ENCODE measurements at places on chromosomes 3 and 15. TPM values are rescaled to one million over a fixed set of nuclear protein-coding genes. Genes with fewer than 3 reads are reported as not detected.

DNA sequence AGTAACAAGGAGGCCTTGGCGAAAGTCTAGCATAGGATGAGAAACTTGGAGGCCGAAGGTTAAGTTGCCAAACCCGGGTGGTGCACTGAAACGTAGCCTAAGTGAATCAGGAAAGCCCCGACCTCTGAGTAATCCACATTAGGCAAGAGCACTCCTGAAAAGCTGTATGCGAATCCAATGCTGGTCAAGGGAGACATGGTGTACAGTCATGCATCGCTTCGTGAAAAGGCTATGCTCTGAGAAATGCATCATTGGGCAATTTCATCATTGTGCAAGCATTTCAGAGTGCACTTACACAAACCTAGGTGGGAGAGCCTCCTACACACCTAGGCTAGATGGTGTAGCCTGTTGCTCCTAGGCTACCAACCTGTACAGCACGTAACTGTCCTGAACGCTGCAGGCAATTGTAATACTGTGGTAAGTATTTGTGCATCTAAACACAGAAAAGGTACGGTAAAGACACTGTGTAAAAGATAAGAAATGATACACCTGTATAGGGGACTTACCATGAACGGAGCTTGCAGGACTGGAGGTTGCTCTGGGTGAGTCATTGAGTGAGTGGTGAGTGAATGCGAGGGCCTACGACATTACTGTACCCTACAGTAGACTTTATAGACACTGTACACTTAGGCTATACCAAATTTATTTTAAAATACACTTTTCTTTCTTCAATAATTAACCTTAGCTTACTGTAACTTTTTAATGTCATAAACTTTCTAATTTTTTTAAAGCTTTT, 222.5 kb downstream of the SHQ1 start:
- H3K27me3 ChIP-seq: no peaks in the 10 kb centered on the region
- no peak overlapping the region for H3K4me3 ChIP-seq
- no peak for DNase-seq

DNA sequence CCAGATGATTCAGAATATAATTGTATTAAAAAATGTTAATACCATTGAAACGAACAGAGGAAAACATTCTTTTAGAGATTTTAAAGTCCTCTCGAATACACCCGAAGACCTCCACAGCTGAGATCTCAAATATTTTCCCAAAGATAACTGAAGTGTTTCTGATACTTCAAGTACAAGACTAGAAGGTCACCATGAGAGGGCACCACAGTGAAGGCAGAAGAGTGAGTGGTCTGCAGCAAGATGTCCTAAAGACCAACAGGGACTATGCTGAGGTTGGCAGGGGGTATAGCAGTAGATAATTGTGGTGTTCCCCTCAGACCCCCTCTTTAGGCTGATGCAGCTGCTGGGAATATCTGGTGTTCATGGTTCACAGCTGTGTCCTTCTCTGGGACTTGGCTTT, 156.5 kb downstream of the PDCD6IP start:
- H3K4me1 ChIP-seq: no peaks in the 10 kb centered on the region
- no peak overlapping the region for H3K27ac ChIP-seq
- H3K27me3 ChIP-seq: no peaks in the 10 kb centered on the region
- no peak for DNase-seq

The STRC gene
- total RNA-seq: 0.85 TPM

DNA sequence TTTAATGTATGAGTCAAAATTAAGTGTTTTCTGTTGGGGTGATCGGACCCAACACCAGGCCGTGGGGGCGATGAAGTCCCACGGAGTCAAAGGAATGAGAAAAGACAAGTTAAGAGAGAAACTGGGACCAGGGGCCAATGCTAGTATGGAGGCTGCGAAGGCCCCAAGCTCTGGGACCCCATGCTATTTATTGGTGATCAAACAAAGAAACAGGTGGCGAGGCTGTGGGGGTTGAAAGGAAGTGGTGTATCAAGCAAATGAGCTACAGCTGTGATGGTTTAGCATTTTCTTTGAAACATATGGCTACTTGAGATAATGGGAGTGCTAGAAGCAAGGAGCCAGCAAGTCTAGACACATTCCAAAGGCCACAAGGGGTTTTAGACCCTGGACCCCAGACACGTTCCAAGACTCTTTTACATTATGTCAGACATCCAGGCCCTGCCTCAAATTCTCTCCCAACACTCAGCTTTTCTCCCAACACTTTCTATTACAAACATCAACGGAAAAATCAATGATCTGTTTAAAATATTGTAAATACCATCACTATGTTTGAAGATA, 56.0 kb upstream of the SNRPN start:
- no peak overlapping the region for H3K4me3 ChIP-seq
- H3K27me3 ChIP-seq: no peaks in the 10 kb centered on the region
- H3K36me3 ChIP-seq: no peaks in the 10 kb centered on the region
- no peaks in the 10 kb centered on the region for H3K4me1 ChIP-seq
- H3K27ac ChIP-seq: no peak overlapping the region

DNA sequence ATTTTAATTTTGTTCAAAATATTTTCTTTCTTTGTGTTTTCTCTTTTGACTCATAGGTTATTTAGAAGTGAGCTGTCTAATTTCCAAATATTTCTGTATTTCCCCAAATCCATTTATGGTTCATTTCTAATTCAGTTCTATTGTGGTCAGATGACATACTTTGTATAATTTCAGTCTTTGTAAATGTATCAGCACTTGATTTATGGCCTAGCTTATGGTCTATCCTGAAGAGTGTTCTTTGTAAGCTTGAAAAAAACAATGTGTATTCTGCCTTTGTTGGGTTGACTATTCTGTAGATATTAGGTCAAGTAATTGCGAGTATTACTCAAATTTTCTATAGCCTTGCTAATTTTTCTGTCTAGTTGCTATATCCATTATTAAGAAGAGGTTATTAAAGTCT, 311.2 kb downstream of the OCA2 start:
- H3K4me1 ChIP-seq: no peaks in the 10 kb centered on the region
- H3K27ac ChIP-seq: no peak overlapping the region
- H3K27me3 ChIP-seq: no peaks in the 10 kb centered on the region
- H3K36me3 ChIP-seq: no peaks in the 10 kb centered on the region
- no peak overlapping the region for H3K4me3 ChIP-seq

The TXNRD3 gene
- 4.0 TPM for total RNA-seq

DNA sequence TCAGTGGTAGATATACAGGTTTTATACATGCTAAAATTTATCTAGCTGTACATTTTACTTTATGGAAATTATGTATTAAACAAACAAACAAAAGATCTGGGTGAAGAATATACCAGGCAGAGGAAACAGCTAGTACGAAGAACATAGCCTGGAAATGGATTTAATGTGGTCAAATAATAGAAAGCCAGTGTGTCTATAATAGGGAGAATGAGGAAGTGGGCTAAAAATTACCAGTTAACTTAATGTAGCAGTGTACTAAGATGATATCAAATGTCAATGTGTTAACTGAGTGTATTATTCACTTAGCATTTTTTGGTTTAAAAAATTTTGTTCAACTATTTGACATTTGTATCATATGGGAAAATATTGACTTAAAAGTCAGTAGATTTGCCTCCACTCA, 22.8 kb upstream of the SLC15A2 start:
- no peaks in the 10 kb centered on the region for H3K27me3 ChIP-seq
- H3K4me3 ChIP-seq: no peak overlapping the region
- H3K4me1 ChIP-seq: no peaks in the 10 kb centered on the region
- H3K36me3 ChIP-seq: no peaks in the 10 kb centered on the region
- DNase-seq: no peak
- no peak overlapping the region for H3K27ac ChIP-seq

GRCh38 chr3:53812434-53812833, 33.8 kb downstream of the CHDH start:
- DNase-seq: no peak
- H3K27me3 ChIP-seq: no peaks in the 10 kb centered on the region
- H3K4me1 ChIP-seq: no peaks in the 10 kb centered on the region
- H3K36me3 ChIP-seq: no peaks in the 10 kb centered on the region
- no peak overlapping the region for H3K27ac ChIP-seq

DNA sequence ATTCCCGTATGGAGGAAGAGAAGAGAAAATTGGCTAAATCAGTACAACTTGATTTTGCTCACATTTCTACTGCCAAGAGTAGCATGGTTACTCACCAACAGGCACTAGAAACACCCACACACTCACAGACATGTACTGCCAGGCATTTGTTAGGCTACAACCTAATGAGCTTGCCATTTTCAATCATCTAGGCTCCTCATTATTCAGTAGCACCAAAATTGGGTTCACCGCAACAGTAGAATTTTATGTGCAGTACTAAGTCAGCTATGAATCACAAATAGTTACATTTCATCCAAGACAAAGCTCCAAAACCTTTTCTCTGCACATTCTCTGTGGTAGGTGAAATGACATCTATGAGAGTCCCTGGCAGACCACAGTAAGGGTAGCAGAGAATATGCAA, 15.0 kb upstream of the THUMPD3 start:
- no peaks in the 10 kb centered on the region for H3K27me3 ChIP-seq
- H3K27ac ChIP-seq: no peak overlapping the region
- no peak overlapping the region for H3K4me3 ChIP-seq
- DNase-seq: no peak

The NCBP2 gene
- total RNA-seq: 59.3 TPM

The HCN4 gene
- total RNA-seq: not detected

DNA sequence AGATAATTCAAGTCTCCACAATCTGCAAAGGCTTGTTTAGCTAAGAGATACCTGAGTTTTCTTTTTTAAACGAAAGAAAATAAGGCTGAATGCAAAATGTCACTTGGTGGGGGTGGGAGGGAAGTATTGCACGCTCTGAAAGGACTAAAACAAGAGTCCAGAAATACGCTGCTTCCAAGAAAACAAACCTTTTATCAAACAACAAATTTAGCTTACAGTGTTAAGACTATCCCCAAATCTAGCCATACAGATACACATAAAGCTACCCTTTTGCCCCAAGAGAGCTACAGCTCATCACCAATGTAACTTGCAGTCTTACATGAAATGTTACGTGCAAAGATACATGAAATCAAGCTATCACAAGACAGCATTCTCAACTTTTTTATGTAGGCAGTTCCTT, 522.5 kb downstream of the FOXP1 start:
- no peak for DNase-seq
- peaks cover 21% of the 10 kb centered on the region for H3K4me1 ChIP-seq
- H3K4me3 ChIP-seq: peak overlapping the region; percentile 0
- H3K27me3 ChIP-seq: no peaks in the 10 kb centered on the region

DNA sequence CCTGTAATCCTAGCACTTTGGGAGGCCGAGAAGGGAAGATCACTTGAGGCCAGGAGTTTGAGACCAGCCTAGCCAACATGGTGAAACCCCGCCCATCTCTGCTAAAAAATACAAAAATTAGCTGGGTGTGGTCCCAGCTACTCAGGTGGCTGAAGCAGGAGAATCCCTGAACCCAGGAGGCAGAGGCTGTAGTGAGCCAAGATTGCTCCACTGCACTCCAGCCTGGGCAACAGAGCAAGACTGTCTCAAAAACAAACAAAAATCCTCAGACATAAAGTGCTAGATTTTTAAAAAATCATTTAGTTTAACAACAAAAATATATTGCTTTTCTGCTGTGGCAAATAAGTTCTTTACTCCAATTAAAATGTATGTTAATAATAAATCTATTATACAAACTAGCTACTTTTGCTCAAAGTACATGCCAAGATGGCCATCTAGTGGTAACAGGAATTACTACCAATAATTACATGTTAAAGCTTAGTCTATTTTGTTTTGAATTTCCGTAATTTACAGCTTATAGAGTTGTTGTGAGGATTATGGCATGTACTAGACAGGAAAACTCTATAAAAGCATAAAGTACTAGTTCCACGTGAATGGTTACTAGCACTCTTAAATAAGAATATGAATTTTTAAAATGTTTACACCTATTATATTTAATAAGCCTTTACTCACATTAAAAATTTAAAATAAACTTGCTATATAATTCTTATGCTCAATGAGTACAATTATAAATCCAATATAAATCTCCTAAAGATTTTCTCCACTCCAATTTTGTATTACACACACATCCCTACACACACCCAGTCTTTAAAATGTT, 39.0 kb downstream of the GABPB1 start:
- H3K4me3 ChIP-seq: no peak overlapping the region
- no peak for DNase-seq

DNA sequence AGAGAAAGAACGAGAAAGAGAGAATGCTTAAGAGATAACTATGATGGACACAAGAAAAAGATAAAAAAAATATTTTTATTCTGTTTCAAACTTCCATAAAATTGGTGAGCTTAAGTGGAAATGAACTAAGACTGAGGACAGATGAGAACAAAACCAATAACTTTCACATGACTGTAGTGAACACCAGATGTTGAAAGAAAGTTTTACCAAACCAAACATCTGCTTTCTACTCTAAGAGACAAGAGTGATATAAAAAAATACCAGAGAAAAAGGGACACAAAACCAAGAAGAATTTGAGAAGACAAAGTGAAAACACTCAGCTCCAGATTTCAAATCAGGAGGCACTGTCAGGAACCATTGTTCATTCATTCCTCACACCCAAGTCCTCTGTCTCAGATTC, 147.9 kb downstream of the IMPG2 start:
- H3K4me1 ChIP-seq: no peaks in the 10 kb centered on the region
- H3K27ac ChIP-seq: no peak overlapping the region
- no peaks in the 10 kb centered on the region for H3K27me3 ChIP-seq
- no peaks in the 10 kb centered on the region for H3K36me3 ChIP-seq

The SPATA12 gene
- total RNA-seq: not detected

DNA sequence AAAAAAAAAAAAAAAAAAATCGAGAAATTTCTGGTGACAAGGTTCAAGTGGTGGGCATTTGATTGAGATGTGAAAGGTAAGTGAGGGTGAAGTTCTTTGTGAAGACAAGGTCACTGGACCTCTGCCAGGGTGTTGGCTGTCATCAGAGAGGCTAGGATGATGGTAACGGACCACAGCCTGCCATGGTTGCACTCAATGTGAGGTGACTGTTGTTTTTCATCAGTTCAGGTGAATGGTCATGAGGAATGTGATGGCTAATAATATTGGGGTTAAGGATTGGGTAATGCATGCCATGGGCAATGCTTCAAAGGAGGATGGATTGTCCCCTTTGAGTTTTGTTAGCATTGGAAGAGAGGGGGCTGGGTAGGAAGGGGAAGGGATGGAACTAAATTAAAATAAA, 4.3 kb upstream of the ALPK3 start:
- no peaks in the 10 kb centered on the region for H3K27me3 ChIP-seq
- no peak overlapping the region for H3K4me3 ChIP-seq
- DNase-seq: no peak
- H3K36me3 ChIP-seq: no peaks in the 10 kb centered on the region

- no peaks in the 10 kb centered on the region for H3K4me1 ChIP-seq
- no peaks in the 10 kb centered on the region for H3K27me3 ChIP-seq
- no peaks in the 10 kb centered on the region for H3K36me3 ChIP-seq
- H3K4me3 ChIP-seq: no peak overlapping the region
- no peak overlapping the region for H3K27ac ChIP-seq
- DNase-seq: no peak
Measured at GRCh38 chr15:98978153-98978552, 29.4 kb downstream of the PGPEP1L start.

DNA sequence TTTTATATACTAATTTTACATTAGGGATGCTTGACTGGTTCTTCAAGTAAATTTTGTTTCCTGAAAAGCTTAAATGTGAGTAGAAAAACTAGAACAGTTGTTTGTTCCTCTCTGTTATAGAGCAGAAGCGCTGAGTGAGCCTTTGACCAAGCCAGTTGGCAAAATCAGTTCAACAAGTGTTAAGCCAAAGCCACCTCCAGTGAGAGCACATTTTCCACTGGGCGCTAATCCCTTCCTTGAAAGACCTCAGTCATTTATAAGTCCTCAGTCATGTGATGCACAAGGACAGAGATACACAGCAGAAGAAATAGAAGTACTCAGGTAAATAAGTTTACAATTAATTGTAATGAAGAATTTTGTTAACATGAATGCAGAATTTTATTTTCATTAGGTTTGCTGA, 14.6 kb downstream of the CAPN7 start:
- no peaks in the 10 kb centered on the region for H3K27me3 ChIP-seq
- H3K36me3 ChIP-seq: peaks cover 68% of the 10 kb centered on the region
- H3K4me1 ChIP-seq: peaks cover 2% of the 10 kb centered on the region
- H3K4me3 ChIP-seq: no peak overlapping the region
- DNase-seq: no peak

The PRKCD gene
- total RNA-seq: 15.3 TPM

The PLSCR5 gene
- not detected for total RNA-seq
